ENCODE measurements at places on chromosomes 12 and 14. TPM values are rescaled to one million over a fixed set of nuclear protein-coding genes. Genes with fewer than 3 reads are reported as not detected.
A peak's percentile ranks its signal among the peaks of the same experiment; 100 is the strongest.

DNA sequence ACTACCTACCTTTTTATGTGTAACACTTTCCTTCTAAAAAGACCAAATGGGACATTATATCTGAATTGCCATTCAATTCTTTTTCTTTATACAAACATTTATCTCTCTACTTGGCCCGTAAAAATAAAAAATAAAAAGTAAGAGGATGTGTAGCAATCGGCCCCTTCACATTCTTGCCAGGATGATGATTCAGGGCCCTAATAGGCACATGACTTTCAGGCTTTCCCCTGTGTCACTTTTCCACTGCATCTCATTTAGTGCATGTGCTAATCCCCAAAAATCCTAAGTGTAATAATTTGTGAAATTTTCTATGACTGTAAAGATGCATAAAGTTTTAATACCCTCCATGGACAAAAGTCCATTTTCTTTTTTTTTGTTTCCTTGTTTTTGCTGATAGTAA lies 23.0 kb upstream of the ATP2B1 start:
- no peak for ATAC-seq

- ATAC-seq, result no peak
These were observed 365.1 kb upstream of the DIO2 start for GRCh38 chr14:80576401-80576800.

DNA sequence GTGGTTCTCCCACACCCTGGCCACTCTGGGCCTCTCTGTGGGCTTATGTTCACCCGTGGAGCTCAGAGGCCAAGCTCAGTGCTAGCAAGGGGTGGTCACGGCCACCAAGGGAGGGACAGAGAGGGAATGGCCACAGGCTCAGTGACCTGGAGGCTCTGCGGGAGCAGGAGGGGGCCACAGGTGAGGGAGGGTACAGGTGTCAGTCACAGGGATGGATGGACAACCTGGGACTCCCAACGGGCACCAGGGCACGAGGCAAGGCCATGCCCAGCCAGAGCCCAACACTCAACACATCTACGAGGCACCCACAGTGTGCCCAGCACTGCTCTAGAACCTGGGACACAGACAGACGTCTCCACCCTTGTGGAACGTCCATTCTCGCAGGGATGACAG lies 11.3 kb downstream of the NCOR2 start:
- ATAC-seq, result no peak

DNA sequence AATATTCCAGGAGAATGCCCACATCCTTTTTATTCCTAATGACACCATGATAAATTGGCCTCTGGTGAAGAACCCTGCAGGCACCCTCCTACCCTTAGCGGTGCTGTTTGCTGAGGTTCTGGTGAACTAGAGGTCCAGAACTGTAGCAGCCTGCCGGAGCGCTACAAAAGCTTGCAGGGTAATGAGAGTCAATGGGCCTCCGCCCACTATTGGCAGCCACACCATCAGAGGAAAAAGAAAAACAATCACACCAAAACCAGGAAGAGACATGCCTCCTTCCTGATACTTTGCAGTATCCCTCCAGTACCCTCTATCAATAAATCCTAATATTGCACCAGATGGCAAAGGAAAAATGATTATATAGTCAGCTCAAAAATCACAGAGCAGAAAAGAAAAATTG lies 142.9 kb downstream of the SPTSSA start:
- ATAC-seq, result no peak

- ATAC-seq, result no peak
These were observed 23.8 kb downstream of the BAZ1A start for GRCh38 chr14:34851395-34851794.

GRCh38 chr12:11651785-11652184 lies 2.3 kb downstream of the ETV6 start:
- no peak for ATAC-seq

GRCh38 chr14:91858536-91859275 lies 8.6 kb downstream of the TC2N start:
- ATAC-seq, result peak; percentile 92

TAS2R7 gene
- total RNA-seq, result not detected

CDH24 gene
- 0.48 TPM for total RNA-seq

BATF gene
- total RNA-seq, result 123 TPM

FGF6 gene
- not detected for total RNA-seq

IFNG-AS1 gene
- not detected for total RNA-seq
